ENCODE measurements at places on chromosomes 2 and 18. TPM values are rescaled to one million over a fixed set of nuclear protein-coding genes. Genes with fewer than 3 reads are reported as not detected.

The MERTK gene
- 32.2 TPM for total RNA-seq

The TUBA3D gene
- total RNA-seq = not detected

The FBLN7 gene
- 4.6 TPM for total RNA-seq

The MYO5B gene
- 43.8 TPM for total RNA-seq

The SGPP2 gene
- total RNA-seq = 89.8 TPM

The IL36RN gene
- not detected for total RNA-seq
